ENCODE measurements at places on chromosomes 4 and X.

GRCh38 chrX:118614150-118614549 lies 113.3 kb upstream of the IL13RA1 start:
- DNase-seq = no peak

GRCh38 chr4:182391111-182391684 lies 148.0 kb downstream of the TENM3 start:
- DNase-seq = no peak

DNA sequence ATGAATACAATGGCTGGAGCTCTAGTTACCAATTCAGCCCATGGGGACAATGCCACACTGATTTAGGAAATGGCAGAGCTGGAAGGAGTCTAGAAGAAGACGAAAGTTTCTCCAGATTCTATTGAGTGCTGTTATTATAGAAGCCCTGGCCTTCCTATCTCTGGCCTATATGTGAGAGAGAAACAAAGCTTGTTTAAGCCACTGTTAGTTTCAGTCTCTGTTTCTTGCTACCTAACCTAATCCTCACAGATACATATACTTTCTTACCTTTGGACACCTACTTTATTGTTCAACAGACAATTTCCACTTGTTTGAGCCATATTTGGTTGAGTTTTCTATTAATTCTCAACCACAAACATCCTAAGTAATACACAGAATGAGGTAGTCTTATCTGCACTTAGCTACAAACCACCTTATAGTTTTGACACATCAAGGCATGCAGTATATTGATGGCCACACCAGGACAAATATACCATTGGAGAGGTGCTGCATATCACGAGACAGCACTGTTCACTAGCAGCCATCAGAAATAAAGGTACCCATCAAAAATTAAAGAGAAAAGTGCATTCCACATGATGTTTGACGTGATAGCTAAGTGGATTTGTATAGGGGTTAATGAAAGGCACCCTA lies 190.2 kb downstream of the SMIM20 start:
- DNase-seq = no peak

GRCh38 chr4:37675587-37676290 lies 10.4 kb downstream of the RELL1 start:
- no peak for DNase-seq

- no peak for DNase-seq
Observed at GRCh38 chr4:87270825-87271224, 50.4 kb upstream of the KLHL8 start.

DNA sequence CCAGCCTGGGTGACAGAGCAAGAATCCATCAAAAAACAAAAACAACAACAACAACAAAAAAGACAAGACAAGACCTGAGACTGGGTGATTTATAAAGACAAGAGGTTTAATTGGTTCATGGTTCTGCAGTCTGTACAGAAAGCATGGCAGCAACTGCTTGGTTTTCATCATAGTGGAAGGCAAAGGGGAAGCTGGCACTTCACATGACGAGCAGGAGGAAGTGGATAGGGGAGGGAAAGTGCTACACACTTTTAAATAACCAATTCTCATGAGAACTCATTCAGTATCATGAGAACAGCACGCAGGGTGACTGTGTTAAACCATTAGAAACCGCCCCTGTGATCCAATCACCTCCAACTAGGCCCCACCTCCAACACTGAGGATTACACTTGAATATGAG lies 28.4 kb upstream of the SLC10A7 start:
- DNase-seq = no peak

- DNase-seq = no peak
Observed at GRCh38 chrX:3788494-3789233, 75.2 kb upstream of the PRKX start.

- no peak for DNase-seq
Observed at GRCh38 chr4:42641161-42641560, 15.7 kb downstream of the ATP8A1 start.

DNA sequence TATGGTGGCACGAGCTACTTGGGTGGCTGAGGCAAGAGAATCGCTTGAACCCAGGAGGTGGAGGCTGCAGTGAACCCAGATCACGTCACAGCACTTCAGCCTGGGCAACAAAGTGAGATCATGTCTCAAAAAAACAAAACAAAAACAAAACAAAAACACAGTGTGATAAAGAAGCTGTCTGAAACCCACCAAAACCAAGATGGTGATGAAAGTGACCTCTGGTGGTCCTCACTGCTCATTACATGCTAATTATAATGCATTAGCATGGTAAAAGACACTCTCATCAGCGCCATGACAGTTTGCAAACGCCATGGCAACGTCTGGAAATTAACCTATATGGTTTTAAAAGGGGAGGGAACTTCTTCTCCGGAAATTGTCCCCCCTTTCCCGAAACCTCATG lies 29.4 kb upstream of the OPHN1 start:
- no peak for DNase-seq

- DNase-seq = no peak
Observed at GRCh38 chrX:44935640-44936039, 62.7 kb downstream of the KDM6A start.

DNA sequence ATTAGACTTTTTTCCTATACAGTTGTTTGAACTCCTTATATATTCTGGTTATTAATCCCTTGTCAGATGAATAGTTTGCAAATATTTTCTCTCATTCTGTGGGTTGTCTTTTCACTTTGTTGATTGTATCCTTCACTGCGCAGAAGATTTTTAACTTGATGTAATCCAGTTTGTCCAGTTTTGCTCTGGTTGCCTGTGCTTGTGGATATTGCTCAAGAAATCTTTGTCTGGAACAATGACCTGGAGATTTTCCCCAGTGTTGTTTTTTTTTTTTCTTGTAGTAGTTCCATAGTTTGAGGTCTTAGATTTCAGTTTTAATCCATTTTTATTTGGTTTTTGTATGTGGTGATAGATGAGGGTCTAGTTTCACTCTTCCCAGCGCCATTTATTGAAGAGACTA lies 289.8 kb upstream of the SPOCK3 start:
- DNase-seq = no peak

- DNase-seq = no peak
Observed at GRCh38 chr4:165118256-165118909, 5.7 kb upstream of the TMEM192 start.
